Lung microvascular endothelial cell (primary cell): ENCODE measurements at places on chromosomes 6 and 20. TPM values are rescaled to one million over a fixed set of nuclear protein-coding genes. Genes with fewer than 3 reads are reported as not detected.

GRCh38 chr6:127342296-127342945 lies 988 bp downstream of the ECHDC1 start:
- peak; percentile 25 for DNase-seq

- no peak for DNase-seq
Observed at GRCh38 chr6:37570482-37571133, 70.9 kb upstream of the CCDC167 start.

DNA sequence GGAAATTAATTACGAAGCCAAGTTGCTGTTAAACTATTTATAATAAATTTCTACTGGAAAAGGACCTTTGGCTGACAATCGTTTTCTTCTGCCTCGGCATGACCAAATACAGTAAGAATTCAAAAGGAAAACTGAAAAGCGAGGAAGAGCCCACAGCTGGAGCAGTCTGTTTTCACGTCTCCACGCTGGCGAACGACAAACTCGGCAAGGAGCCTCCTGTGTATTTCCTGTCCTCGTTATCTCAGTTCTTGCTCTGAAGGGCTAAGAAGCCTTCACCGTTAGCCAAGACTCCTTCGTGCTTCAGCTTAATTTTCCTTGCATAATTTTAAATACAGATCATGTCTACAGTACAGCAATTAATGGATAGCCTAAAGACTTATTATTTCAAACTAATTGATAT lies 214.3 kb upstream of the PLCB4 start:
- peak; percentile 27 for DNase-seq

DNA sequence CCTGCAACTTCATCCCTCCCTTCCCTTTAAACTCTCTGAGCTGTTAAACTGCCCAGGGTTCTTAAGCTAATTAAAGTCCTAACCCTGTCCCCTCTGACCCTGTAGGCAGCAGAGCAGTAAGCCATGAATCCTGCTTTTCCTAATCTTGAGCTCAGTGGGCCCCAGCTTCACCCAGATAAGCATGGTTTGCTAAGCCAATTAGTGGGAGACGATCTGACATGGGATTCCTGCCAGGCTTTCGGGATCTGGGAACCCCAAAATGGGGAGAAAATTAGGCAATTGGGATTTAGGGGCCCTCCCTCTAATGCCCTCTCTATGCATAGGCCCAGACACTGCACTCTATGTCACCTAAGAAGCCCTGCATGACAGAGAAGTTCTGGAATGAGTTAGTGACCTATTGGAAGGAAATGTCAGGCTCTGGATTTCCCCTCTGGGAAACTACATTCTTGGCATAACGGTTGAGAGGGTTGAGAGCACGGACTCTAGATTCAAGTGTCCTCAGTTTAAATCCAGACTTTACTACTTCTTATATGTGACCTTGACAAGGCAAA lies 4.6 kb downstream of the XKR7 start:
- no peak for DNase-seq

SPATS1 gene
- total RNA-seq: not detected in 2 replicates

DNA sequence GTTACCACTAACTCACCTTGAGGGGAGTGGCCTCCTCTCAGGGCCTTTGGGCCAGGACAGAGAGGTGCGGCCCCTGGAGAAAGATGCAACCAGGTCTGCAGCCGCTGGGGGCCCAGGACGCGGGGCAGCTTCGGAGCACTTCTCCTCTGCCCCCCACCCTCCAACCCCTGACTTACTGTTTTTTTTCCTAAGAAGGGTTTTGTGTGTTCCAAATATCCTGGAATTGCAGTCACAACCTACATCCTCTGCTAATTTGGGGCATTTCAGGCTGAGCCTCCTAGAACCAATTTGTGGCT lies 1.7 kb downstream of the LINC00237 start:
- no peak for DNase-seq

DNA sequence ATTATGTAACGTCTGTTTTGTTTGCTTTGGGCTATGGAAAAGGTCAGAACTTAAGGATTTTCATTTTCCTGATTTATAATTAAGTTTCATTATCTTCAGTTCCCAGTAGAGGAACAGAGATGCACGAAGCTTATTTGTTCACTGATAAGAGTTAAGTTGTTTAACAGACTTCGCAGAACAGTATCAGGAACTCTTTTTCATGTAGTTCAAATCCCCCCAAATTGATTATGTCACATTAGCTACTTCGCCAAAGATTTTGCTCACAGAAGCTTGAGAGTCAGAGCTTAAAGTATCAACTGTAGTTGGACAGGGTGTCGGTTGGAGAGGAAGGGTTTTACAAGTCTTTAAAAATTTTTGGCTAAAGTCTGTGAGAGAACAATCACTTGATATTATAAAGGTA lies 43.4 kb downstream of the ZHX3 start:
- DNase-seq: no peak

MDFI gene
- total RNA-seq: 44.0 and 49.5 TPM in 2 replicates

- DNase-seq: no peak
Observed at GRCh38 chr6:45898941-45899682, 116.5 kb downstream of the CLIC5 start.

- DNase-seq: no peak
Observed at GRCh38 chr6:78831492-78831891, 35.9 kb upstream of the IRAK1BP1 start.

DNA sequence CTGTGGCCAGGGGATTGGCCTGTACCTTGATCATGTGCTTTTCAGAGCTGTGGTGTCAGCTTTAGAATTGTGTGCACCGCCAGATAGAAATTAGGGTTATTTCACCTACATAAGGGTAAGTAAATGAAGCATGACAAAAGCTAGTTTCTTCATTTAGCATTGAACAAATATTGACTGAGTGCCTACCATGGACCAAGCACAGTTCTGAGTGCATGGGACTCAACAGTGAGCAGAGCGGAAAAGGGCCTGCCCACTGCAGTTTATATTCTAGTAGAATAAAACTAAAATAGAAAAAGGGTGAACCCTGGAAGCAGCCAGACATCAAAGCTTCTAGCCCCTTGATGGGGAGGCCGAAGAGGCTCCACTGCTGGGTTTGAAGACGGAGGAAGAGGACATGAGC lies 25.6 kb downstream of the ECT2L start:
- DNase-seq: no peak

HLA-DMB gene
- under 0.01 TPM in 1 of 2 replicates, not detected in the other for total RNA-seq

DNA sequence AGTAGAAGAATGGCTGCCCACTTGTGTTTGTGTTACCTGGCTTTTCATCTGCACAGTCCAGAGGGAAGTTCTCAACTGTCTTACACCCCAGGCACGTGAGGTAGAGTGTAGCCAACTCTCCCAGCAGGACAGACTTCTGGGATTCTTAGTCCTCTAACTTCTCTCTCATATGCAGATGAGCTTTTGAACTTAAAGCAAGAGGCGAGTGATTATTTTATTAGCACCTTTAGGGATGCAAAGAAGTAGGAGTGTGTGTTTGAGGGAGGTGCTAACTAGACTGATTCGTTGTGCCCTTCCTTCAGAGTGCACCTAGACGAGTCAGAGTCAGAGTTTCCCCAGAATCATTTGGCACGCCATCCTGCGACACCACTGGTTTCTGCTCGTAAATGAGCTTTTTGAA lies 10.8 kb downstream of the CDYL start:
- DNase-seq: no peak

DNA sequence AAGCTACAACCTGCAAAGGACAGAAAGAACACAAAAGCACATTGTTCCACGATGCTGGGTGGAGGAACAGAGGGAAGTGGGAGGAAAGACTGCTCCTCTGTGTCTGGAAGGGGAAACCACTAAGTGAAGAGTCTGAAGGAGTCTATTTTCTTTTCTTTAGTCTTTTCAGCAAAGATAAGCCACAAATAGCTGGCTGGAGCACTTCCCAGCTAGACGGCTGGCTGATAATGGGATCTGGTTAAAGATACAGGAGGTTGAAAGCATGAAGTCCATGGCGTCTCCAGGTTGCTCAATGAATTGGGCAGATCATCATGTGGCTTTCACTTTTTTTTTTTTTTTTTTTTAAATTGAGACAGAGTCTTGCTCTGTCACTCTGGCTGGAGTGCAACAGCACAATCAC lies 154.0 kb upstream of the KCNG1 start:
- no peak for DNase-seq

- no peak for DNase-seq
Observed at GRCh38 chr6:155245831-155246230, 18.0 kb upstream of the CLDN20 start.

FRK gene
- under 0.01 TPM in 2 replicates for total RNA-seq

GRCh38 chr6:152142105-152142504 lies 334.6 kb downstream of the ESR1 start:
- no peak for DNase-seq

- DNase-seq: no peak
Observed at GRCh38 chr6:20414711-20415110, 13.0 kb downstream of the E2F3 start.
